Ovary (tissue), 10 donors: ENCODE measurements at places on chromosomes 2 and 18. TPM values are rescaled to one million over a fixed set of nuclear protein-coding genes. Genes with fewer than 3 reads are reported as not detected.
A peak's percentile ranks its signal among the peaks of the same experiment; 100 is the strongest.

FAM98A gene
- 58.8 TPM for total RNA-seq

C2orf66 gene
- total RNA-seq: not detected

KCNK3 gene
- 3.1 TPM for total RNA-seq

TCF7L1 gene
- total RNA-seq: 5.2 TPM

GPR39 gene
- total RNA-seq: 0.36 TPM

SLC14A1 gene
- 0.50 TPM for total RNA-seq

CLASP1 gene
- total RNA-seq: 57.7 TPM

- no peak overlapping the region for H3K27ac ChIP-seq
- H3K4me3 ChIP-seq: no peak overlapping the region
- H3K4me1 ChIP-seq: no peaks in the 10 kb centered on the region
- DNase-seq: peak; percentile 11
- no peaks in the 10 kb centered on the region for H3K27me3 ChIP-seq
- peaks cover 6% of the 10 kb centered on the region for H3K36me3 ChIP-seq
Observed at GRCh38 chr18:48670751-48671560, 132.1 kb downstream of the CTIF start.

DNA sequence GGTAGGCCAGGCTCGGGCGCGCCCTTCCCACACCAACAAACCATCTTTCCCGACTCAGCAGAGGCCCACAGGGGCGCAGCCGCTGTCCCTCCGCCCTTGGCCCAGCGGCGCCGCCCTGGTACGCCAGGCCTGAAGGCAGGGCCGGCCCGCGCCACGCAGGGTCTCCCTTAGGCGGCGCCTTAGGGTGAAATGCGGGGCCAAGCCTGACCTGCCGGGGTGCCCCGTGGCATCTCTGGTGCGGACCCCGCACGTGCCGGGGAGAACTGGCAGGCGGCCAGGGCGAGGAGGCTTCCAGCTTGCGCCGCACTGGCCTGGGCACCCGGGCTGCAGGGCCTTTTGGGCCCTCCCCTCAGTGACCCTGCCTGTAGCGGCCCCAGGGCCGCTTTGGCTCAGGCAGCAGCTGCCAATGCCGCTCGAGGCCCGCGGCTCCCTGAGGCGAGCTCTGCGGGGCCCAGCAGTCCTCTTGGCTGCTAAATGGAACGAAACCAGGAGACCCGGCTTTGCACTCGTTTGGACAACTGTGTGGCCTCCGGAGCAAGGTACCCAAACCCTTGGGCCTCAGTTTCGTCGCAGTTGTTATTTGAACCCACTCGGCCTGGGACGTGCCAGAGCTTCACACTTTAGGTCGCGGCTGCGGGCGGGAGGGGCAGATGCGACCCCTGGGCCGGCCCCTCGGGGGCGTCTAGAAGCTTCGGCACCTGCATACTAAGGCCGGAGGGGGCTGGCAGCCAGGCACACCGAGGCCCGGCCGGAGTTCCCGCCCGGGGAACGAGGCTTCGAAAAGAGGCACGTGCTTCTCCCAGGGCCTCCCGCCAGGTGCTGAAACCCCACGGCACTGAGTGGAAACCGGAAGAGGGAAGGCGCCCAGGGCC lies 8.5 kb downstream of the OTX1 start:
- DNase-seq: no peak
- H3K36me3 ChIP-seq: no peaks in the 10 kb centered on the region
- no peak overlapping the region for H3K27ac ChIP-seq
- H3K4me1 ChIP-seq: peaks cover 10% of the 10 kb centered on the region

- H3K27ac ChIP-seq: no peak overlapping the region
- no peak overlapping the region for H3K4me3 ChIP-seq
- H3K4me1 ChIP-seq: peaks cover 8% of the 10 kb centered on the region
Observed at GRCh38 chr18:2994603-2995432, 18.1 kb downstream of the LPIN2 start.

GRCh38 chr2:217279140-217279539 lies 419.3 kb upstream of the TNP1 start:
- no peak overlapping the region for H3K4me3 ChIP-seq
- DNase-seq: no peak
- H3K27me3 ChIP-seq: no peaks in the 10 kb centered on the region
- H3K36me3 ChIP-seq: no peaks in the 10 kb centered on the region

GRCh38 chr2:175004980-175005732 lies at the start of gene CHN1:
CHN1 (minus strand) TSS chr2:175005381; CDS start chr2:175004912, 469 bp downstream.
- DNase-seq: peak; percentile 90
- no peaks in the 10 kb centered on the region for H3K27me3 ChIP-seq
- H3K4me3 ChIP-seq: peak within 1 kb of the TSS; percentile 67
- H3K4me1 ChIP-seq: peaks cover 3% of the 10 kb centered on the region
- H3K27ac ChIP-seq: peak within 1 kb of the TSS; percentile 84
- no peaks in the 10 kb centered on the region for H3K36me3 ChIP-seq

GRCh38 chr2:9739531-9739964 lies 103.7 kb upstream of the TAF1B start:
- H3K27ac ChIP-seq: no peak overlapping the region
- no peaks in the 10 kb centered on the region for H3K27me3 ChIP-seq
- peak overlapping the region; percentile 26 for H3K4me3 ChIP-seq
- peak; percentile 49 for DNase-seq

DNA sequence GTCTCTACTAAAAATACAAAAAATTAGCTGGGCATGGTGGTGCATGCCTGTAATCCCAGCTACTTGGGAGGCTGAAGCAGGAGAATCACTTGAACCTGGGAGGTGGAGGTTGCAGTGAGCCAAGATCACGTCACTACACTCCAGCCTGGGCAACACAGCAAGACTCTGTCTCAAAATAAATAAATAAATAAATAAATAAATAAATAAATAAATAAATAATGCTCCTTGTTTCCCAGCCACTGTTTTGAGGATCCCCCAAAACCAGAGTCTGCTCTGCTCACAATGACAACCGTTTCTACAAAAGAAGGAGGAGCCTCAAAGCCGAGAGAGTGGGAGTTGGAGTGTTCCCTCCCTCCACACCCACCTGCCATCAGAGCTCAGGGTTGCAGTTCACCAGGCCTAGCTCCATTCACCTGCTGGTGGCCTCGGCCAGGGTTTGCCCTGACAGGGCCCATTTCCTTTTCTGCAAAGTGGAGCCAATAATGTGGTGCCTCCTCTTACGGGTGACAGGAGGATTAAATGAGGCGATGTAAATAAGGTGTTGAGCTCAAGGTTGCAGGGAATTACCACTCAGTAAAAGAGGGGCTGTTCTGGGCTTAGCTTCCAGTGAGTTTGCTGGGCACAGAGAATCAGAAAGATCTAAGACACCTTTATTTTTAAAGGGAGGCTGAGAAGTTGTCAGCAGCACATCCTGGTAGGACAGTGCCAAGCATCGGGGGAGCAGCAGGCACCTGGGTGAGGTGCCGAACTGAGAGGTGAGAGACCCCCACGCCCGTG lies 25.5 kb downstream of the CRACDL start:
- no peak for DNase-seq
- no peak overlapping the region for H3K27ac ChIP-seq
- H3K4me3 ChIP-seq: no peak overlapping the region
- H3K36me3 ChIP-seq: no peaks in the 10 kb centered on the region
- H3K4me1 ChIP-seq: peaks cover 3% of the 10 kb centered on the region

DNA sequence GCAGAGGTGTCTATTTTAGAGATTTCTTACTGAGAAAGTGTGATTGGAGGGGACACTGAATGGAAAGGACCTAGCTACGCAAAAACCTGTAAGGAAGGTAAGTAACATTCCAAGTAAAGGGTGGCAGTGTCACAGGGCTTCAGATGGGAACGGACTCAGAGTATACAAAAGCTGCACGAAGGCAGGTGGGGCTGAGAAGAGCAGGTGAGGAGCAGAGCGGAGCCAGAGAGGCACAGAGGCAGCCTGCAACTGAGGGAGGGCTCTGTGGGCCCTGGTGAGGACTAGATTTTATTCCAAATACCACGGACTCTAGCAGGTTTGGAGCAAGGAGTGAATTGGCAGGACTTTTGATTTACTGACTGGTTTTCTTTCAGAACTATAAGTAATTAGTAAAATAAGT lies 331.3 kb upstream of the PKDCC start:
- no peaks in the 10 kb centered on the region for H3K27me3 ChIP-seq
- H3K27ac ChIP-seq: no peak overlapping the region
- H3K4me1 ChIP-seq: no peaks in the 10 kb centered on the region

DNA sequence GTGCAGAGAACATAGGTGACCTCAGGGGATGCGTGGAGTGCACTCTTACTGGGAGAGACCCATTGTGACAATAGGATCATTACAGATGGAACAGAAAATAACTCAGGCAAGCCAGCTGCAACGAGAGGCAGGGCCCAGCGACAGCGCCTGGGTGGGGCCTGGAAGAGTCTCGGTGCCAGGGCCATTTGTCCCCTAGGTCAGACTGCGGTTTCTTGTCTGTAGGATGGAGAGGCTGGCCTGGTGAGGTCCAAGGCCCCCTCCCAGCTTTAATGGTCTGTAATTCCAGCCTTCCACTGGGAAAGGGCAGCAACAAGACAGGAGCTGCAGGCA lies 208.6 kb upstream of the APCDD1 start:
- no peaks in the 10 kb centered on the region for H3K27me3 ChIP-seq
- H3K4me3 ChIP-seq: no peak overlapping the region
- H3K4me1 ChIP-seq: peaks cover 10% of the 10 kb centered on the region
- DNase-seq: no peak

DNA sequence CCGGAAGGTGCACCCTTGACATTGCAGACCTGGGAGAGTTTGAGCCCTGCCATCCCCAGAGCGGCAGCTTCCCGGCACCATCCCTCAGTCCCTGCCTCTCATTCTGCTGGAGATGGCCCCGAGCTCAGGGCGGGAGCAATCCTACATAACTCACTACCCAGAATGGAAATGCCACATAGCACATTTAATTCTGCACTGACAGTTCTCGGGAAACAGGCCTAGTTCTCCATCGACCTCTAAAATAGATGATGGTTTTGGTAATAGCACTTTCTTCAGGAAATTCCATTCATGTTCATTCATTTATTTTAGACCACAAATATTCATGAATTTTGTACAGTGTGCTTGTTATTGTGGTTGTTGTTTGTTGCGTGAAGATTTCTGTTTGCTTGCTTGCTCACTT lies 92.9 kb upstream of the SLC14A2 start:
- no peaks in the 10 kb centered on the region for H3K27me3 ChIP-seq
- no peak overlapping the region for H3K4me3 ChIP-seq
- H3K27ac ChIP-seq: no peak overlapping the region
- H3K36me3 ChIP-seq: no peaks in the 10 kb centered on the region
- no peak for DNase-seq

GRCh38 chr2:158174495-158174894 lies 72.8 kb downstream of the UPP2 start:
- no peaks in the 10 kb centered on the region for H3K27me3 ChIP-seq
- no peak overlapping the region for H3K27ac ChIP-seq
- H3K36me3 ChIP-seq: no peaks in the 10 kb centered on the region
- DNase-seq: no peak
- H3K4me3 ChIP-seq: no peak overlapping the region

GRCh38 chr18:12621742-12622306 lies 36.1 kb downstream of the SPIRE1 start:
- no peaks in the 10 kb centered on the region for H3K4me1 ChIP-seq
- no peak overlapping the region for H3K4me3 ChIP-seq
- DNase-seq: no peak
- no peaks in the 10 kb centered on the region for H3K27me3 ChIP-seq
- no peaks in the 10 kb centered on the region for H3K36me3 ChIP-seq
- H3K27ac ChIP-seq: no peak overlapping the region

DNA sequence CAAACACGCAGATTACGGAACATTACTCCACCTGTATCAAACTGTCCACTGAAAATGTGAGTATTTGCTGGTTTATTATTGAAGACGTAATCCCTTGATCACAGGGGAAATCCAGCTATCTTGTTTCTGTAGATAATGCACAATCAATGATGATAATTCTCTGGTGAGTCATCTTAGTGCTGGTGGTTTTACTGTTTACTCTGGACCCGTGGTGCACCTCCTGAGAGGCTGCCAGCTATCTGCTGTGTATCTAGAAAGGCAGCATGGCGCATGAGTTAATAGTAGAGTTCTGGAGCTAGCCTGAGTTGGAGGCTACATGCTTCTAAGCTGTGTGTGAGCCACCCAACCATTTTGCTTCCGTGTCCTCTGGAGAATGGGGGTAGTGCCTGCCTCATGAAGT lies 6.5 kb downstream of the NCAPH start:
- no peaks in the 10 kb centered on the region for H3K4me1 ChIP-seq
- no peaks in the 10 kb centered on the region for H3K27me3 ChIP-seq
- no peak overlapping the region for H3K27ac ChIP-seq
- H3K4me3 ChIP-seq: no peak overlapping the region

- H3K4me3 ChIP-seq: no peak overlapping the region
- no peaks in the 10 kb centered on the region for H3K4me1 ChIP-seq
- no peak for DNase-seq
- no peak overlapping the region for H3K27ac ChIP-seq
Observed at GRCh38 chr2:118153433-118153832, 65.2 kb downstream of the INSIG2 start.

GRCh38 chr2:59932341-59932740 lies 621.1 kb downstream of the BCL11A start:
- DNase-seq: no peak
- H3K27me3 ChIP-seq: no peaks in the 10 kb centered on the region
- no peaks in the 10 kb centered on the region for H3K36me3 ChIP-seq
- H3K4me3 ChIP-seq: no peak overlapping the region
- no peaks in the 10 kb centered on the region for H3K4me1 ChIP-seq

DNA sequence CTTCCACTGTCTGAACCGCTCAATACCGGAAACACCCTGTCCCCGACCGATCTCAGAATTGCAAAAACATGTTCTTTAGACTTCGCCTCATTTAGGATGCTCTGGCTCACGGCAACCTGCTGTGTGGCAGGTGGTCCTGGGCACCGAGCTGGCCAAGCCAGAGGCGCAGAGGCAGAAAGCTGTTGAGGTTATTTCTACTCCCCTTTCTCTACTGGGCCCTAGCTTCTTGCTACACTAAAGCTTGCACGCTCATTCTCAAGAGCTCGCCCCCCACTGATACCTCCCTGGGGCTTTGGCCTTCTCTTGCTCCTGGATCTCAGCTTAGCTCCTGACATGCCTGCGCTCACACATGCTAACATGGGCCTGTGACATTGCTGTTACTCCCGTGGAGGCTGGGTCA lies 417.4 kb downstream of the LPIN1 start:
- H3K27ac ChIP-seq: no peak overlapping the region
- no peaks in the 10 kb centered on the region for H3K27me3 ChIP-seq
- H3K4me1 ChIP-seq: no peaks in the 10 kb centered on the region
- no peak overlapping the region for H3K4me3 ChIP-seq

DNA sequence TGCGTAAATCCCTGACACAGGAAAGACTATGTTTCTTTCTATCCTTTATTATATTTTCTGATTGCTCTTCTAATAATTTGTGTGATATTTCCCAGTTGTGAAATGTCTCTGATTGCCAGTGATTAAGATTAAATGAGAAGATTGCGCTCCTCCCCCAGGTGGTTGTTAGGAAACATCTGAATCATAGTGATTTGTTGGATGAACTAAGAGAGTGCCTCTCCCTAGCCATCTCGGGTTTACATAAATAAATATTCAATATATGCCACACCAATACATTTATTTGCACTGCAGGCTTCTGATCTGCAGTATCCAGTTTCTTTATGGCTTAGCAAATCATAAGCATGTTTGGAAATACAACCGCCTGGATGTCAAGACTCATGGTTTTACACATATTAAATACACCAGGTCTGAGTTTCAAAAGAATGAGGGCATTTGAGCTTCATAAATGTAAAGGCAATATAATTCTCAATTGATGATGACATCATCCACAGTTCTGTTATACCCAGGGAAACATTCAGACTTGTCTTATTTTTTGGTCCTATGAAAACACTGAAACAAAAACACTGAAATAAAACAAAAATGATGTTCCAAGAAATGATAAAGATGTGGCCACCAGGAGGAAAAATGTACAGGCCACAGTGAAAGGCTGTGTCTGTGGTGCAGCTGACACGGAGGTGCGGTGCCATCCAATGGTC lies 826.7 kb upstream of the ACVR2A start:
- no peak overlapping the region for H3K27ac ChIP-seq
- H3K27me3 ChIP-seq: no peaks in the 10 kb centered on the region
- DNase-seq: no peak
- H3K36me3 ChIP-seq: no peaks in the 10 kb centered on the region
